ENCODE measurements at places on chromosomes 5 and 9. TPM values are rescaled to one million over a fixed set of nuclear protein-coding genes. Genes with fewer than 3 reads are reported as not detected.
A peak's percentile ranks its signal among the peaks of the same experiment; 100 is the strongest.

The CDH12 gene
- total RNA-seq: not detected

The GZMA gene
- total RNA-seq: 13.7 TPM

The BTNL8 gene
- total RNA-seq: not detected

The OCLN gene
- 0.68 TPM for total RNA-seq

- peaks cover 93% of the 10 kb centered on the region for H3K4me1 ChIP-seq
- H3K27ac ChIP-seq: peak overlapping the region; percentile 59
- H3K36me3 ChIP-seq: peaks cover 7% of the 10 kb centered on the region
- DNase-seq: peak; percentile 3
Measured at GRCh38 chr9:89488131-89488530, 9.8 kb downstream of the SEMA4D start.

DNA sequence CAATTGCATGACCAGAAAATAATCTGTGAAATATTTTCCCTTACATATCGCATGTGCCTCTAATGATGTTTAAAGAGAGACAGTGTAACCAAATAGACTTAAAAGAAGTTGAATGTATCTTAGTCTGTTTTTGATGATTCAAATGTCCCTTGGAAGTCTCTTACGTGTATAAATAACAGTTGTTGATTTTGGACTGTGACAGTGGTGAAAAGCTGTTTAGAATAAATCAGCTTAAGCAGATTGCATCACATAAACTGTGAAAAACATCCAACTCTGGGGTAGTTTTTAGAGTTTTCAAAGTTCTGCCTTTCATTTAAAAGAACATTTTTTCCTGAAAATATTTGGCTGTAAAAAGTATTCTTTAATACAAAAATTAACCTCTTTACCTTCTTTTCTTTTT is 301.1 kb downstream of the PRR16 start:
- H3K4me3 ChIP-seq: no peak overlapping the region
- no peaks in the 10 kb centered on the region for H3K36me3 ChIP-seq
- DNase-seq: no peak
- H3K27me3 ChIP-seq: no peaks in the 10 kb centered on the region
- no peak overlapping the region for H3K27ac ChIP-seq

GRCh38 chr5:67160985-67161384 is 35.6 kb downstream of the CD180 start:
- peaks cover 73% of the 10 kb centered on the region for H3K4me1 ChIP-seq
- peak overlapping the region; percentile 68 for H3K27ac ChIP-seq
- DNase-seq: peak; percentile 65
- no peaks in the 10 kb centered on the region for H3K27me3 ChIP-seq

DNA sequence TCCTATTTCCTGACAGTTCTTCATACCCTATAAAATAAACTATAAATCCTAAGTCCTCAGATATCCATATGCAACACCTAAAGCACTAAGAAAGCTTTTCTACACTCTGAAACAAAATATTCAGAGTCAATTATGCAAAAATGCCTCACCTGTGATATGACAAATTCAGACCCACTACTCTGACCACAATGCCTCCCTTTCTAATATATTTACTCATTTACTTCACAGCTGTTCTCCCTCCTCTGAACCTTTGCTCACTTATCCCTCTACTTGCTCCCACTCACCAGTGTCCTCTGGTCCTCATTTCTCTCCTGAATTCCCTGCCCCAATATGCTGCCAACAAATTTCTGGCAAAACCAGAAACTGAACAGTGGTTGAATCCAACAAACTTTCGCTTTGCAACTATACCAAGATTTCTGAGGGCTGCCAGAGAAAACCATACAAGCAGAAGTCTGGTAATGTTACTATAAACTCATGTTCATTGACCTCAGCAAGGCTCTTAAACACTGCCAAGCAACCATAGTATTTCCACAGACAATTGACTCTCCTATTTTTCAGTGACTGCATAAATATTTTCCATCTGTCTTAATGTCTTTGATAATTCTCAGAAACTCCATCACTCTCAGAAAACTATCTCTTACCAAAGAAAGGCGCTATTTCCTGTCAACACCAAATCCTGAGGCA is 7.1 kb downstream of the CCNH start:
- H3K27ac ChIP-seq: peak overlapping the region; percentile 28
- no peaks in the 10 kb centered on the region for H3K27me3 ChIP-seq
- no peak overlapping the region for H3K4me3 ChIP-seq
- peaks cover 69% of the 10 kb centered on the region for H3K36me3 ChIP-seq

DNA sequence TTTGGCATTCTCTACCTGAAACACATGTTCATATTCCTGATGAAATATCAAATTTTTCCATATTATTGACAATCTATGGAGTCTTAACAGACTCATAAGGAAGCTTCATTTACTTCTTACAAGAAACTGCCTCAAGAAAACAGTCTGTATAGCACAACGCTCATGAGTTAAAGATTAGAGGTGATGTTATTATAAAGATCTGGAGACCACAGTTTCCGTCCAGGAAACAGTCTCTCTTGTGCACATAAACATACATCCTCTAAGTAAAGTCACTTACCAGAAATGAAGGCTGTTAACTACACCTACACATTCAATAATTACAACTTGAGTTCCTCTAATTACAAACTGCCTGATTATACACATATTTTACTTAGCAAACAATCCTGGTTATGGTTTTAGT is 86.9 kb downstream of the RAPGEF6 start:
- H3K4me1 ChIP-seq: peaks cover 70% of the 10 kb centered on the region
- peak overlapping the region; percentile 86 for H3K4me3 ChIP-seq
- H3K36me3 ChIP-seq: peaks cover 26% of the 10 kb centered on the region
- H3K27ac ChIP-seq: peak overlapping the region; percentile 92

DNA sequence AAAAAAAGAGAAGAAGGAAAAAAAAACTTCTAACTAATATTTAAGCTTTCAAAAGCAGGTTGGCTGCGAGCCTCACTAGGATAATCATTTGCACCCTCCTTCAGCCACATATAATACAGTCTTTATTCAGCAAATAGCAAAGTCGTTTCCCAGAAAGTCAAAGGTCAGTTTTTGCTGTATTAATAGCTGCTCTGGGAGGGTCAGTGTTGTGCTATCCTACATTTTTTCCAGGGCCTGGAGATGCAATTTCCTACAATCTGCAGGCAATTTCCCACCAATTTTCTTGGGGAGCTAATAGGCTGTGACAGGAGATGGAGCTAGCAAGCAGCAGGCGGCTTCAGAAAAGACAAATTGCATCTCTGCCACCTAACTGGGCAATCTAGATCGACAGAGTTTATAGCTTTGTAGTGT is 136.8 kb downstream of the TLE1 start:
- DNase-seq: no peak
- H3K36me3 ChIP-seq: no peaks in the 10 kb centered on the region
- H3K27me3 ChIP-seq: no peaks in the 10 kb centered on the region
- H3K27ac ChIP-seq: no peak overlapping the region
- H3K4me1 ChIP-seq: no peaks in the 10 kb centered on the region

GRCh38 chr5:173204185-173204979 is 30.6 kb downstream of the NKX2-5 start:
- no peak overlapping the region for H3K4me3 ChIP-seq
- no peak for DNase-seq
- no peak overlapping the region for H3K27ac ChIP-seq
- H3K27me3 ChIP-seq: peaks cover 28% of the 10 kb centered on the region
- no peaks in the 10 kb centered on the region for H3K4me1 ChIP-seq

DNA sequence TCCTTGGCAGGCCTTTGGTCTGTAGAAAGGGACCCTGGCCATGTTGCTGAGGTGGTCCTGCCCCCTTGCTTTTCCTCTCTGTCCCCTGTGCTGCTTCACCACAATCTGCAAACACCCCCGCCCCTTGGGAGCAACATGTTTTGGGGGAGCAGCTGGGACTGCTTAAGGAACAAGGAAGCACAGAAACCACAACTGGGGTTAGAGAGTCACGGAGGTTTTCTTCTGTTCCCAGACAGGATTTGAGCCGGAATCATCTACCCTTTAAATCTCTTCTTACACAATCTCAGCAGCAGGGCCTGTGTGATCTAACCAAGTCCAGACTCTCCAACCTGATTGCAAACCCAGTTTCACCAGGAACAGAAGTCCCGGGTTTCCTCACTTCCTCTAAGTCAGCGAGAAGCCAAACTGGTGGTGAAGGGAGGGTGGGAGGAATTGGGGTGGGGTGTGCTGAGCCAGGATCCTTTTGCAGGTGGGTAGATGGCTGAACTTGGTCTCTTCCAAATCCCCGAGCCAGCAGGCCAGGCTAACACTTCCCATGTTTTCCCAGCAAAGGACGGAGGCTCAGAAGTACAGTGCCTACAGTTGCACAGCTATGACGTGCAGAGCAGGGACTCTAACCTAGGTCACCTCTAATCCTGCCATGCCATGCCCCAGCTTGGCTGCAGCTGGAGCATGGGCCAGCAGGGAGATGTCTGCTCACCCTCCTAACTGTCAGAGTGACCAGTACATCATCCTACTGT is 25.0 kb downstream of the SH3PXD2B start:
- no peak overlapping the region for H3K27ac ChIP-seq
- H3K4me3 ChIP-seq: no peak overlapping the region
- H3K4me1 ChIP-seq: no peaks in the 10 kb centered on the region
- peaks cover 13% of the 10 kb centered on the region for H3K27me3 ChIP-seq

GRCh38 chr5:10935536-10935935 is 174.5 kb upstream of the DAP start:
- DNase-seq: no peak
- H3K36me3 ChIP-seq: no peaks in the 10 kb centered on the region
- H3K27ac ChIP-seq: no peak overlapping the region
- H3K4me1 ChIP-seq: no peaks in the 10 kb centered on the region
- peaks cover 4% of the 10 kb centered on the region for H3K27me3 ChIP-seq

GRCh38 chr5:166561759-166562158 is 1729.7 kb upstream of the WWC1 start:
- DNase-seq: no peak
- H3K36me3 ChIP-seq: no peaks in the 10 kb centered on the region
- no peak overlapping the region for H3K27ac ChIP-seq
- H3K27me3 ChIP-seq: no peaks in the 10 kb centered on the region
- H3K4me1 ChIP-seq: no peaks in the 10 kb centered on the region
